ENCODE measurements at places on chromosomes 11 and 22.

GRCh38 chr11:46119352-46120216 is 1.7 kb downstream of the PHF21A start:
- peak; percentile 53 for DNase-seq

DNA sequence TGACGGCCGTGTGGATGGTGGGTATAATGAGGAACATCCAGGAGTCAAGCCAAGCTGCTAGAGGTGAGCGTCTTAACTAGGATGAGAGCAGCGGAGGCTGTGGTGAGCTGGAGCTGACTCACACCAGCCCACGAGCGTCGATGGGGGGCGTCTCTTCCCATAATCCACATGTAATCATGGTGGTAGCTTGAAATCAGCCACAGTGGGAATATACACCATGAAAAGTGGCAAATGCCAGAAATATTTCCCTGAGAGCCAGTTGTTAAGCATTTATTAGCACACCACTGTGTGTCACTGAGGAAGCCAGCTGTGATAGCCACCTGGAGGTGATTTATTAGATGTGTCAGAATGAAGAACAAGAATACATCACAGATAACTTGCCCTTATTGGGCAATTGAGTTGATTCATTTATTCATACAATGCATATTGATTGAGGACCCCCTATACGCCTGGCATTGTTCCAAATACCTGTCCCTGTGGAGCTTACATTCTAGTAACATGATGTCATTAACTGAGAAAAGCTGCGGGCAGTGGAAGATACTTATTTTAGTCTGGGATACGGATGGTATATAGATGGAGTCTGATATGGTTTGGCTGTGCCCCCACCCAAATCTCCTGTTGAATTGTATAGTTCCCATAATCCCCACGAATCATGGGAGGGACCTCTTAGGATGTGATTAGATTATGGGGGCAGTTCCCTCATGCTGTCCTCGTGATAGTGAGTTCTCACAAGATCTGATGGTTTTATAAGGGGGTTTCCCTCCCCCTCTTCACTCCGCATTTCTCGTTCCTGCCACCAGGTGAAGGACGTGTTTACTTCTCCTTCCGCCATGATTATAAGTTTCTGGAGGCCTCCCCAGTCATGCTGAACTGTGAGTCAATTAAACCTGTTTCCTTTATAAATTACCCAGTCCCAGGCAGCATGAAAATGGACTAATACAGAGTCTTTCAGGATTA is 473.4 kb downstream of the METTL15 start:
- no peak for DNase-seq

- DNase-seq, result peak; percentile 5
These were observed at the start of gene MAP6 for GRCh38 chr11:75668451-75669297. Gene MAP6, minus strand, starts transcription at chr11:75669038. Its CDS starts 669 bp downstream, at chr11:75668369.

DNA sequence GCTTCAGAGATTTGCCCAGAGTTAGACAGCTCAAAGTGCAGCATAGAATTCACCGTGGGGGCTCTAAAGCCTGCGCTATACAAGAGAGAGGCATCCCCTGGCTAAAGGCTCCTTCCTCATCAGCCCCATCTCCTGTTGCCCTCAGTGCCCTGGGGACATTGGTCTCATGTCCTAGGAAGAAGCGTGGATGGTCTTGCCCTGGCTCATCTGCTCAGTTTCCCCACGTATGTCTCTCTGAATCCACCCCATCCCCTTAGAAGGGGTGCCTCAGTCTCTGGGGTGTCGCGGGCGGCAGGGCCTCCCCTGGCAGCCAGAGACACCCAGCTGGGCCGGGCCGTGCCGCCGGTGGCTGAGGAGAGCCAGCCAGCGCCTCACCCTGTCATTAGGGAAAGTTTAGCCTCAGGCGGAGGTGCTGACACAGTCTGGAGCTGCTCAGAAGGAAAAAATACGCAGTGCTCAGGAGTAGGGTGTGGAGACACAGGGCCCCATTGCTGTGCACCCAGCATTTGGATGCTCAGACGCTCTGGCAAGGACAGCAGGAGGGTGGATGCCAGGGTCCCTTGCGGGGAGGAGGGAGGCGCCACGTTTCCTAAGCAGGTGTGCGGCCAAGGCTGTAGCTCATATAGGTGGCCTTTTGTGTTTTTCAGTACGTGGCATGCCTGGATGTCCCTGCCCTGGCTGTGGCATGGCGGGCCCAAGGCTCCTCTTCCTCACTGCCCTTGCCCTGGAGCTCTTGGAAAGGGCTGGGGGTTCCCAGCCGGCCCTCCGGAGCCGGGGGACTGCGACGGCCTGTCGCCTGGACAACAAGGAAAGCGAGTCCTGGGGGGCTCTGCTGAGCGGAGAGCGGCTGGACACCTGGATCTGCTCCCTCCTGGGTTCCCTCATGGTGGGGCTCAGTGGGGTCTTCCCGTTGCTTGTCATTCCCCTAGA is 1.3 kb downstream of the SLC39A13 start:
- no peak for DNase-seq

GRCh38 chr11:17528181-17528691 is 16.0 kb downstream of the USH1C start:
- peak; percentile 21 for DNase-seq

DNA sequence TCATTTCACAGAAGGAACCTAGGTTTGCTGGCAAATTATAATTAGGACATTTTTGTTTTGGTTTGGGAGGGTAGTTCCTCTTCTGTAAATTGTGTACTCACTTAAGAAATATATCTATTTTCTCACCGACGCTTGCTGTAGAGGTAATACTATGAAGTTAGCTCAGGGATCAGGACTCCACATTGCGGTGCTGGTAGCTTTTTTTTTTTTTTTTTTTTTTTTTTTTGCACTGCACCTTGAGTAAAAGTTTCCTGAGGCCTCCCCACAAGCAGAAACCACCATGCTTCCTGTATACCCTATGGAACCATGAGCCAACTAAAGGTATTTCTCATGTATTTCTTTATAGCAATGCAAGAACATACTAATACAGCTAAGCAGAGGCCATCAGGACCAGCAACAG is 14.7 kb downstream of the UBTFL1 start:
- no peak for DNase-seq

DNA sequence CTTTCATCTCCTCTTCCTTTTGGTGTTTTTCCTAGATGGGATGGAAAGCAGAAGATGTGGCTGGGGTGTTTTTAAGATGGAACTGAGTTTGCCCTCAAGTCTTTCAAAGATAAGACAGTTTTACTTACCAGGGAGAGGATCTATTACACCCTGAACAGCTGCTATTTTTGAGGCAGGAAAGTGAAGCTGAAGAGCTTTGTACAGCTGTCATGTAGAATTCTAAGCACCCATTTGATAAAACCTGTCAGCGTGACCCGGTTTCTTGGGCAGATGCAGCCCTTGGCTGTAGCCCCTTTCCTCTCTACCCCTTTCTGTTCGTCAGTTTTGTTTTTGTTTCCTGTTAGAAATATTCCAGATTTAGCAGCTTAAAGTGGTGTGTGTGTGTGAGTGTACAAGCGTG is 35.2 kb downstream of the FAT3 start:
- DNase-seq, result no peak

DNA sequence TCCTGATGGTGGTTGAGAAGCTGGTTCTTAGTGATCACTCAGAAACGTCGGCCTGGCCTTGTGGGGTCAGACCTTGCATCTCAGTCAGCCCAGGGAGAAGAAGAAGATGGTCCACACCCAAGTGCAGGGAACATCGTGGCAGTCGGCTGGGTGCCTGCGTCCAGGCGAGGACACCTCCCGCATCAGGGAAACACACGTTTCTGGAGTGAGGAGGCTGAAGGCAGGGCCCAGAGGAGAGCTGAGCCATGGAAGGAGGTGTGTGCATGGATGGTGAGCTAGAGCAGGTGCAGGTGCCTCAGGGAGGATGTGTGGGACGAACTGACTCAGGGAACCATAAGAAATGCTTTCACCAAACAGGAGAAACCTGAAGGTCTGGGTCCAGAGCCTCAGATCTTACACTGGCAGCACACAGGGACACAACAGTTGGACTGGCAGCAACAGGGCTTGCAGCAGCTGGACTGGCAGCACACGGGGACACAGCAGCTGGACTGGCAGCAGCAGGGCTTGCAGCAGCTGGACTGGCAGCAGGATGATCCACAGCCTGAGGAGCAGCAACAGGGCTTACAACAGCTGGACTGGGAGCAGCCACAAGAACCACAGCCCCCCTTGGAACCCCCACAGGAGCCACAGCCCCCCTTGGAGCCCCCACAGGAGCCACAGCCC is 632 bp downstream of the KRTAP5-2 start:
- no peak for DNase-seq

DNA sequence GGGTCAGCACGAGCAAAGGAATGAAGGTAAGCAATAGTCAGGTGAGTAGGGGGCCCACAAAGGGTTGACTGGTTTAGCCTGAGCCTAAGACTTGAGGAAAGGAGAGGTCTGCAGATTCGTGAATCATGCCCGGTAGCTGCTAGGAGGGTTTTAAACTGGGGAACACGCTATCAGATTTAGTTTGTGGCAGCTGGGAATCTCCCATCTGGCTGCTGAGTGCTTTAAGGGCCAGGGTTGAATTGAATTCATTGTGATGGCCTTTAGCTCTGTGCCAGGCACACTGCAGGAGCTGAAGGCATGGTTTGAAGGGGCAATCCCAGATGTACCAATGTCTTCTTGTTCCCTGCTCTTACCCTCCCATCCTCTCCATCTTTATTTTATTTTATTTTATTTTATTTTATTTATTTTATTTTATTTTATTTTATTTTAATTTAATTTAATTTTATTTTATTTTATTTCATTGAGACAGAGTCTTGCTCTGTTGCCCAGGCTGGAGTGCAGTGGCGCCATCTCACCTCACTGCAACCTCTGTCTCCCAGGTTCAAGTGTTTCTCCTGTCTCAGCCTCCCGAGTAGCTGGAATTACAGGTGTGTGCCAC is 1.9 kb upstream of the NECTIN1 start:
- DNase-seq, result no peak

DNA sequence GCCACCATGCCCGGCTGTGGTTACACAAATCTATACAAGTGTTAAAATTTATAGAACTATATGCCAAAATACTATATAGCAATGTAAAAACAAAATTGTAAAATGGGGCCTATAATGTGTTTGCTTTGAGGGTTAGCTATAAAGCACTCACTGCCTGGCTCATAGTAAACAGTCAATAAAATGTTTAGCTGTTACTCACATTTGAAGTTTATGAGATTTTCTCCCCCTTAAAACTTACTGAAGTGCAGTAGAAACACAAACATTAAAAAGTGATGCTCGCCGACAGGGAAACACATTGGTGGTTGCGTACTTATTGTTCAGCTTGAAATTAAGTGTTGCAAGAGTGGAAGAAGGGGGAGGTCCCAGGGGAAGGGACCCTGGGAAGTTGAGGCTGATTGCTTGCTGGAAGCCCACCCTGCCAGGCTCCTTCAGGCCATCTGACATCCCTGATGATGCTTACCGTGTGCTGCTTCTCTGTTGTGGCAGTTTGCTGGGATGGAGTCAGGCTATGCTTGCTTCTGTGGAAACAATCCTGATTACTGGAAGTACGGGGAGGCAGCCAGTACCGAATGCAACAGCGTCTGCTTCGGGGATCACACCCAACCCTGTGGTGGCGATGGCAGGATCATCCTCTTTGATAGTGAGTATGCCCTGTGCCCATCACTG is 52.1 kb downstream of the KREMEN1 start:
- DNase-seq, result no peak

DNA sequence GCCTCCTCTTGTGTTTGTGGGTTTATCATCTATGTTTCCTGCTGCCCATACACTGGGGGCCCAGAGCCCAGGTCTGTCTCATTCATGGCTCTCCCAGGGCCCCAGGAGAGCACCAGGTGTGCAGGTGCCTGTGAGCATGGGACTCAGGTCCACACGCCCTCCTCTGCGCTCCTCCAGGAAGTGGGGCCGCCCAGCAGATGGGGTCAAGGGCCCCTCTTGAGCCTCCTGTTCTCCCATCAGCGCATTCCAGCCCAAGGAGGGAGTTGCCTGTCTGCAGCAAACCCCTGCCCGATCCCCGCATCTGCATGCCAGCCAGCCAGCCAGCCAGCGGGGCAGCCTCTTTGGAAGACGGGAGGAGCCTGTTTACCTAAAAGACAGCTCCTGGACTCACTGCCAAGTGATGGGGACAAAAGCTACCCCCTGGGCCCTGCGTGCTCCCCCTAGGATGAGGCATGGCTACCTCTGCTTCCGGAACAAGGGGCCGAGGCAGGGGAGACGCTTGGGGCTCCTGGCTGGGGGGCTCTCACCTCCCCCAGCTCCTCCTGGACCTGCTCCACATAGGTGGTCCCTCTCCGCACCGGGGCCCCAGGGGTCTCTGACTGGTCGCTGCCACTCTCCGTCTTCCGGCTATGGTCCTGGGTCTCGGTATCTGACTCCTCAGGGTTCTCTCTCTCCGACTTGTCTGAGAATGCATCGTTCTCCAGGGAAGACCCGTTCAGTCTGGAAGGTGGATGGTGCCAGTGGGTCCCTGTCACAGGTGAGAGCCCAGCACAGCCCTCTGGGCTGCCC is 49.7 kb upstream of the CARS1 start:
- no peak for DNase-seq

- no peak for DNase-seq
These were observed 39.7 kb upstream of the TH start for GRCh38 chr11:2211113-2211971.

DNA sequence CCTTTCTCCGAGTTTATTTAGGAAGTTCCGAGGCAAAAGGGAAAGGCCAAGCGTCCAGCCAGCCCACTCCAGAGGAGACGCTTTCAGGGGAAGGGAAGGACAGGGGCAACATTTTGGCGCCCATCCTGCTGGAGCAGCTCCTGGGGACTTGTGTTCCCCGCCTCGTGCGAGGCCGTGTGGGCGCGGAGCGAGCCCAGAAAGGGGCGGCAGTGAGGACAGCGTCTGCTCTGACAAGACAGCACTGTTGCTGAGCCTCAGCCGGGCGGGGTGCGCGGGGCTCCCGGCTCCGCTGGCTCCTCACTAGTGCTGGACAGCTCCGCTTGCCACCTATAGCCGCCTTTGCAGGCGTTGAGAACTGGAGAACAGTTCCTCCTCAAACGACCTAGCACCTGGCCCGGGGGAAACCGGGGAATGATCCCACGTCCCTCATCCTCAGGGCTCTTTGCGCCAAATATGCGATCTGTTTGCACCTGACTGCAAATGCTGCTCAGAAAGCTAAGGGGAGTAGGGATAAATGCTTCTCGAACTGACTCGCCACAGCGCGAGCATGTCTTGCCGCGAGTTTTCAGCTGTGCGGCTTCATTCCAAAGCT is 722 bp upstream of the GUCY1A2 start:
- DNase-seq, result no peak
